Lower lobe of right lung (tissue), 2 donors: ENCODE measurements at places on chromosomes 2 and 18. TPM values are rescaled to one million over a fixed set of nuclear protein-coding genes. Genes with fewer than 3 reads are reported as not detected.

GRCh38 chr2:143226714-143227541 lies 97.7 kb downstream of the ARHGAP15 start:
- H3K4me3 ChIP-seq = no peak overlapping the region
- no peak for DNase-seq
- no peaks in the 10 kb centered on the region for H3K27me3 ChIP-seq
- H3K36me3 ChIP-seq = no peaks in the 10 kb centered on the region
- H3K27ac ChIP-seq = no peak overlapping the region

DNA sequence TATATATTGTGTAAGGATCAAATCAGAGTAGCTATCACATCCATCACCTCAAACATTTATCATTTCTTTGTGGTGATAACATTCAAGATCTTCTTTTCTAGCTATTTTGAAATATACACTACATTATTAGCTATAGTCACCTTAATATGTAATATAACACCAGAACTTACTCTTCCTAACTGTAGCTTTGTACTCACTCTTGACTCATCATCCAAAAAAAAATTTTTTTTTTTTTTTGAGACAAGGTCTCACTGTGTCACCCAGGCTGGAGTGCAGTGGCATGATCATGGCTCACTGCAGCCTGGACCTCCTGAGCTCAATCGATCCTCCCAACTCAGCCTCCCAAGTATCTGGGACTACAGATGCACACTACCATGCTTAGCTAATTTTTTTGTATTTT lies 153.3 kb downstream of the EML6 start:
- H3K36me3 ChIP-seq = no peaks in the 10 kb centered on the region
- no peak for DNase-seq
- no peaks in the 10 kb centered on the region for H3K27me3 ChIP-seq
- no peak overlapping the region for H3K4me3 ChIP-seq

The DSG1 gene
- not detected for total RNA-seq

GRCh38 chr2:106095478-106096298 lies 98.4 kb downstream of the UXS1 start:
- DNase-seq = no peak
- no peaks in the 10 kb centered on the region for H3K4me1 ChIP-seq
- H3K27ac ChIP-seq = peak overlapping the region; percentile 42
- H3K27me3 ChIP-seq = no peaks in the 10 kb centered on the region

- H3K4me1 ChIP-seq = peaks cover 16% of the 10 kb centered on the region
- peaks cover 3% of the 10 kb centered on the region for H3K27me3 ChIP-seq
- no peak overlapping the region for H3K4me3 ChIP-seq
- H3K36me3 ChIP-seq = no peaks in the 10 kb centered on the region
- H3K27ac ChIP-seq = no peak overlapping the region
Observed at GRCh38 chr2:120543899-120544298, 191.8 kb upstream of the GLI2 start.

GRCh38 chr2:64731746-64732145 lies 78.0 kb upstream of the SERTAD2 start:
- peak overlapping the region; percentile 84 for H3K27ac ChIP-seq
- no peak overlapping the region for H3K4me3 ChIP-seq
- H3K36me3 ChIP-seq = no peaks in the 10 kb centered on the region
- peaks cover 30% of the 10 kb centered on the region for H3K4me1 ChIP-seq
- DNase-seq = no peak
- H3K27me3 ChIP-seq = no peaks in the 10 kb centered on the region

The BCL11A gene
- total RNA-seq = 9.7 TPM

The EML4 gene
- total RNA-seq = 109 TPM

- H3K27ac ChIP-seq = no peak overlapping the region
- no peaks in the 10 kb centered on the region for H3K36me3 ChIP-seq
- no peak overlapping the region for H3K4me3 ChIP-seq
- peaks cover 7% of the 10 kb centered on the region for H3K27me3 ChIP-seq
- H3K4me1 ChIP-seq = peaks cover 33% of the 10 kb centered on the region
- DNase-seq = no peak
Observed at GRCh38 chr2:9754532-9754887, 88.8 kb upstream of the TAF1B start.

The HOXD9 gene
- total RNA-seq = 0.86 TPM

GRCh38 chr2:207133458-207133819 lies 32.3 kb downstream of the KLF7 start:
- H3K27me3 ChIP-seq = no peaks in the 10 kb centered on the region
- H3K4me1 ChIP-seq = peaks cover 90% of the 10 kb centered on the region
- H3K36me3 ChIP-seq = no peaks in the 10 kb centered on the region
- no peak for DNase-seq
- H3K27ac ChIP-seq = peak overlapping the region; percentile 76
- H3K4me3 ChIP-seq = no peak overlapping the region

- H3K4me3 ChIP-seq = no peak overlapping the region
- no peak overlapping the region for H3K27ac ChIP-seq
- no peaks in the 10 kb centered on the region for H3K4me1 ChIP-seq
- H3K27me3 ChIP-seq = no peaks in the 10 kb centered on the region
- DNase-seq = no peak
Observed at GRCh38 chr2:61055557-61055956, 10.1 kb upstream of the SANBR start.

DNA sequence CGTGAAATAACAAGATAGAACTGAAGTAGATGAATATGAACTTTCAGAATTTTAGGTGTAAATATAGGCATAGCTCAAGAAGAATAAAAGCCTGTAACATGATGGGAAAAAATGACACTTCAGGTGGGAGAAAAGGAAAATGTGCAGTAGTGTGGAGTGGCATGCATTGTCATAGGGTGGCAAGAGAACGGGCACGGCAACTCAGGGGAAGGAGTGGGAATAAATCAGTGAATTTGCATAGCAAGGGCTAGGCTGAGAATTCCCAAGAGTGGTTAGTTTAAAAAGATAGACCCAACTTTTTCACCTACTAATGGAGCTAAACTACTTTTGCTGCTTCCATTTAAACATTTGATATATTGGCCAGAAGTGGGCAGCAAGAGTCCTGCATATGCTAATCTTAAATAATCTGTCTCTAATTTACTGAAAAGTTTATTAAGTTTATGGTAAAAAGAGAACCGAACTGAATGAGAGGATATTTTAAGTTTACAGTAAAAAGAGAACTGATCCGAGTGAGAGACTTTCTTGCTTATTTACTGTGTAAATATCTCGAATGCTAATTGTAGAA lies 228.1 kb downstream of the CTNNA2 start:
- DNase-seq = no peak
- H3K27ac ChIP-seq = no peak overlapping the region
- H3K4me3 ChIP-seq = no peak overlapping the region
- no peaks in the 10 kb centered on the region for H3K4me1 ChIP-seq
- H3K36me3 ChIP-seq = no peaks in the 10 kb centered on the region

- H3K27ac ChIP-seq = no peak overlapping the region
- H3K4me1 ChIP-seq = no peaks in the 10 kb centered on the region
- H3K4me3 ChIP-seq = no peak overlapping the region
- no peaks in the 10 kb centered on the region for H3K36me3 ChIP-seq
- no peaks in the 10 kb centered on the region for H3K27me3 ChIP-seq
- no peak for DNase-seq
Observed at GRCh38 chr2:239462671-239463506, 62.1 kb upstream of the HDAC4 start.

The ST8SIA3 gene
- not detected for total RNA-seq

The LRP2 gene
- 47.8 TPM for total RNA-seq

The OR6B3 gene
- total RNA-seq = not detected

The EN1 gene
- 0.15 TPM for total RNA-seq

GRCh38 chr2:170425281-170425751 lies 247.4 kb downstream of the MYO3B start:
- H3K27me3 ChIP-seq = no peaks in the 10 kb centered on the region
- H3K27ac ChIP-seq = no peak overlapping the region
- H3K4me3 ChIP-seq = no peak overlapping the region
- no peak for DNase-seq
- H3K4me1 ChIP-seq = no peaks in the 10 kb centered on the region
- no peaks in the 10 kb centered on the region for H3K36me3 ChIP-seq

GRCh38 chr18:54607213-54608027 lies 16.4 kb downstream of the DYNAP start:
- H3K27ac ChIP-seq = peak overlapping the region; percentile 78
- peak overlapping the region; percentile 34 for H3K4me3 ChIP-seq
- H3K4me1 ChIP-seq = no peaks in the 10 kb centered on the region
- no peaks in the 10 kb centered on the region for H3K36me3 ChIP-seq
- DNase-seq = no peak

- H3K27ac ChIP-seq = peak overlapping the region; percentile 97
- DNase-seq = no peak
- peaks cover 36% of the 10 kb centered on the region for H3K36me3 ChIP-seq
- no peaks in the 10 kb centered on the region for H3K27me3 ChIP-seq
- H3K4me3 ChIP-seq = peak overlapping the region; percentile 77
- peaks cover 24% of the 10 kb centered on the region for H3K4me1 ChIP-seq
Observed at GRCh38 chr2:178449700-178450523, 1.1 kb downstream of the PRKRA start.

- no peak overlapping the region for H3K4me3 ChIP-seq
- no peak for DNase-seq
- no peaks in the 10 kb centered on the region for H3K4me1 ChIP-seq
- H3K27me3 ChIP-seq = no peaks in the 10 kb centered on the region
- H3K27ac ChIP-seq = no peak overlapping the region
Observed at GRCh38 chr18:67926929-67927864, 410.7 kb upstream of the DSEL start.
